ENCODE measurements at places on chromosomes 16 and 17.
A peak's percentile ranks its signal among the peaks of the same experiment; 100 is the strongest.

DNA sequence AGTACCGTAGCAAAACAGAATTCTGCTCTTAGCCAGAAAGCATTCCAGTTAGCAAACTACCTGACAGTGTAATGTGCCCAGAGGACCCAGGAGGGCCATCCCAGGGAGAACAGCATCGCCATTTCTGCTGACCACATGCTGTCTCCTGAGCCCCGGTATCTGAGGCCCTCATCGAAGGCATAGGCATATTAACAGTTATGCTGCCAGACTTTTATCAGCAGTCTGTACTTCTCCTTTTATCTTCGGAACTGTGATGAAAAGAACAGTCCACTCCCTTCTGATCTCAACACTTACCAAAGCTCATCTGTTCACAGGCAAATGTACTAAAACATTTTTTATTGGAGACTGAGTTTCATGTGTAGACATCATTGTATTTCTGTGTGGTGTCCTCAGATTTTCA, 236.4 kb downstream of the PRKCA start:
- DNase-seq = no peak

GRCh38 chr17:64202683-64203344, 60.2 kb downstream of the TEX2 start:
- DNase-seq = peak; percentile 59

GRCh38 chr17:36627101-36627500, 25.7 kb downstream of the MRM1 start:
- no peak for DNase-seq

DNA sequence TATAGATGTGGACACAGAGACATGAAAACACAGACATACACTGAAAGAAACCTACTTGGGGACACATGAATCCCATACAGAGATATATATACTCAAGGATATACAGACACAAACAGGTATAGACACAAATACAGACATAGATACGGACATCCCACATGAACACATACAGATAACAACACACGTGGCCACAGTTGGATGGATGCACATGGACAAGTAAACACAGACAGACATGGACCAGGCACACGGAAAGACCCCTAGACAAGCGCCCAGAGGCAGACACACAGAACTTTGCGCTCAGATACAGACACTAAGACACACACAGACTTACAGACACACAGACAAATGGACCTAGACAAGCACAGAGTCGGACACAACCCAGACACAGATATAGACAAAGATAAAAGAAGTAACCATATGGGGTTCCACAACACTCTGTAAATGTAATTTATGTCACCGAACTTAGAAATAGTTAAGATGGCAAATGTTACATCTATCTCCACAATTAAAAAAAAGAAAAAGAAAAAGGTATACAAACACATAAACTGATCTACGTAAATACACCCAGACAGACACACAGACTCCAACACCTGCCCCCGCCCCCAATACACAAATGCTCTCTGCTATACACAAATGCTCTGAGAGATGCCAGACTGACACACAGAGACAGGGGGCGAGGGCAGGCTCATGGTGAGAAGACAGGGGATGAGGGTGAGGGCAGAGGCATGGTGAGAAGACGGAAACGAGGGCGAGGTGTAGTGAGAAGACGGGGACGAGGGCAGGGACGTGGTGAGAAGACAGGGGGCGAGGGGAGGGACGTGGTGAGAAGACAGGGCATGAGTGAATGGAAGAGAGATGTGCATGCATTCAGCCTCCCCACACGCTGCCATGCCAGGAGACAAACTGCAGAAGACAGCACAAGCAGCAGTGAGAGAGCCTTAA, 118.3 kb downstream of the SMG6 start:
- no peak for DNase-seq

GRCh38 chr16:70750893-70751467, 50.0 kb downstream of the VAC14 start:
- DNase-seq = peak; percentile 85

DNA sequence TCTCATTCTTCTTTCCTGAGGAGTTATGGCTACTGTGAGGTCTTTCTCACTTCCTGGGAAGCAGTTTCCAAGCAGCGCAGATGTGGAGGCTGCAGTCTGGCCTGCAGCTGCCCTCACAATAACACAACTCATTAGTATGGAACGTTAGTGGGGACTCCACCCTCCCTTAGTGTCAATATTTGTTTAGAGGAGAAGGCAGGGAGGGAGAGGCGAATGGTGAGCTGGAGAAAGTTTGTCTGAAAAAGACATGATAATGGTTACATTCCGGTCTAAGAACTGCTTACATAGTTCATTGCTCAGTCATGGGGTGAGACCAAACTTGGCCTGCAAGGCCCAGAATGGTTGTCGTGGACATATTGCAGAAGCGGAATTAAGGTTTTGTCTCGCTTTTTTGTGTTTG, 170.2 kb downstream of the HS3ST3B1 start:
- peak; percentile 14 for DNase-seq

GRCh38 chr17:28476076-28476865, 2.8 kb downstream of the SLC13A2 start:
- DNase-seq = no peak

- no peak for DNase-seq
Observed at GRCh38 chr17:35154196-35155165, 6.9 kb downstream of the UNC45B start.

GRCh38 chr16:84022644-84023043, 20.0 kb downstream of the SLC38A8 start:
- DNase-seq = no peak

GRCh38 chr17:79836510-79836971, 2.7 kb downstream of the CBX4 start:
- no peak for DNase-seq

DNA sequence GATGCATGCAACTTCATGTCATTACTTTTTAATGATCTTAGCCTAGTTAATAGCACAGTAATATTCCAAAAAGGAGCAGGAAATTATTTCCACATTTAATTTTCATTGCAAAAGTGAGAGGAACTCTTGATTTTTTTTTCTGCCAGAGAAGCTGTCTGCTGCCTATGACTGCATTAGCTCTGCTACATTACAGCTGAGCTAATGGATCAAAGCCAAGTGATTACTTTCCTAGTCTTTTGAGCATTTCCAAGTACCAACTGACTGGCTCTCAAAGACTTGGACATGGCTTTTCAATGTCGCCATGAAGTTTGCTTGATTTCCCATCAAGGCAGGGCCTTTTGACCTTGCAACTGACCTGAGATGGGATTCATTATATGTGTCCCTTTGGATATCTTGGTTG, 356.6 kb upstream of the XYLT1 start:
- DNase-seq = no peak
